Germinal center (tissue), 1 donor: ENCODE measurements at places on chromosomes 4 and X.

DNA sequence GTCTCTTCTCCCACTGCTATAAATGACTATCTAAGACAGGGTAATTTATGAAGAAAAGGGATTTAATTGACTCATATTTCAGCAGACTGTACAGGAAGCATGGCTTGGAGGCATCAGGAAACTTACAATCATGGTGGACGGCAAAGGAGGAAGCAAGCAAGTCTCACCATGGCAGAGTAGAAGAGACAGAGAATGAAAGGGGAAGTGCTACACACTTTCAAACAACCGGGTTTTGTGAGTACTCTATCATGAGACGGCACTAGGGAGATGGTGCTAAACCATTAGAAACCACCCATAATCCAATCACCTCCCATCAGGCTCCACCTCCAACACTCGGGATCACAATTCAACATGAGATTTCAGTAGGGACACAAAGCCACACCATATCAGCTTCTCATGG lies 11.1 kb downstream of the UBE2NL start:
- no peak for DNase-seq

DNA sequence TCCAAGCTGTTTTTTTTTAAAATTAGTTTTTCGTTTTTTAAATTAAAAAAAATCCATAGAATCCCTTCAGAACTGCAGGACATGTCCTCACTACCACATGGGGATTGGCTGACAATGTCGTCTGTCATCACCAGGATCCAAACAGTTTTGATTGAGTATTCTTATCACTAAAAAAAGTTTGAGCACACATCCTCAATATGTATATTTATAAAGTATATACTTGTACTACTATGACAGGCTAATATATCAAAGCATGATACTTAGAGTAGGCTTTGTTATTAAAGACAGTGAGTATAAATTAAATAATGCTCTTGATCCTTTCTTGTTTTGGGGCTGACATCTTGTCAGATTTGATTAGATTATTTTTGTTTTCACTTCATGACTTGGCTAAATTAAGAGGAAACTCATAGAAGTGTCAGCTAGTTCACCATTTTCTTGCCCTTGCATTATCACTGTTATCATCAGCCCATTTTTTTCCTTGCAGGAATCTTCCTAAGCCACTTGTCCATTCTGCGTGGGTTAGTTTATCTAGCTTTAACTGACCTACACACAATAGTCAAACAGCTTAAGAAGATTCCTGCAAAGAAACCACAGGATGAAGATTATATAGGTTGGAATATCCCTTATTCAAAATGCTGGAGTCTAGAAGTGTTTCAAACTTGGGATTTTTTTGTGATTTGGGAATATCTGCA lies 92.8 kb downstream of the AMMECR1 start:
- DNase-seq, result no peak

DNA sequence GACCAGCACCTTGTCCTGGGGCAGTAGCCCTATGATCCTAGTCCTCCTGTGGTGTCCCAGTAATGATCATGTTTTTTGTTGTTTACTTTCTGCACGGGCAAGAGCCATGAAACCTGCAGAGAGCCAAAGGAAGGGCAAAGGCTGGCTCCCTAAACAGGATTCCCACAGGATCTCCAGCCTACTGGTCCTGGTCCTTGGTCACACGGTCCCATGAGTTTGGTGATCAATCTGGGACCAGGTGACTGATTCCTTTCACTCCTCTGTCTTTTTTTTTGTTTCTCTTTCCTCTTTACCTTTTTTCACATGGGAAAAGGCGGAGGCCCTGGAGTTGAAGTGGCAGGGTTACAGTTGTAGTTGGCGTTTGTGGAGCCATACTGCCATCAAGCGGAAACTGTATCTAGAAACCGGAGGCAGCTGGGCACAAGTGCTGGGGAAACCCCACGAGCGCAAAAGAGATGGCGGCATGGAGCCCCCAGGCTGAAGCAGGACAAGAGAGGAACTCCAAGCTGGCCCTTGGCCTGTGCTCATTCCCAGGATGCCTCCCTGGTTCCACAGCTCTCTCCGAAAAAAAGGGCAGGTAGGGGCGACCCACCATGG lies 34.6 kb downstream of the NBDY start:
- no peak for DNase-seq

- DNase-seq, result no peak
Measured at GRCh38 chrX:27599928-27600327, 9.8 kb downstream of the DCAF8L2 start.

DNA sequence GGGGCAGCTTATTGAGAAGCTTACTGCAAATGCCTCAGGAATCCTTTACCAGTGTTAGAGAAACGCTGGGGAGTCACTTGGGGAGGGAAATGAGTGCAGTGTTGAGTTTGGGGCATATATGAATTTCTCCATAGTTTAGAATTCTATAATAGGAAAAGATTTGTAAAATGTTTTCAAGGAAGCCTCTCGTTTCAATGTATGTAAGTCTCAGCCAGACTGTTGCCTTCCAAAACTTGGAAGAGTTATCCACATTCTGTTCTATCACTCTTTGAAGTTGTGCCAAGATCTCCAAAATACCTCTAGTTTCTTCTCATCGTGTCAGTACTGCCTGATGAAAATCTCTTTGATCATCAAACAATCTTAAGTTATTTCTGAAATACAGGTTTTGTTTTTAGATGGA lies 565 bp upstream of the LRCH2 start:
- DNase-seq, result no peak

DNA sequence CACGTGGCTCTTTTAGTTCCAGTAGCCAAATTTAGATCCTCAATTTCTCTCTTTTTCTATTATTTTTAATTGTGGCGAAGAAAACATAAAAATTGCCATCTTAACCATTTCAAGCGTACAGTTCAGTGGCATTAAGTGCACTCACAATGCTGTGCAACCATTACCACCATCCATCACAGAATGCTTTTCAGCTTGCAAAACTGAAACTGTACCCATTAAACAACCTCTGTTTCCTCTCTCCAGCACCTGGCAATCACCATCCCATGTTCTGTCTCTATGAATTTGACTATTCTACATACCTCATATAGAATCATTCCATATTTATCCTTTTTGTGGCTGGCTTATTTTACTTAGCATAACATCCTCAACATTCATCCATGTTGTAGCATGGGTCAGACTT lies 74.9 kb downstream of the METTL14 start:
- peak; percentile 16 for DNase-seq

DNA sequence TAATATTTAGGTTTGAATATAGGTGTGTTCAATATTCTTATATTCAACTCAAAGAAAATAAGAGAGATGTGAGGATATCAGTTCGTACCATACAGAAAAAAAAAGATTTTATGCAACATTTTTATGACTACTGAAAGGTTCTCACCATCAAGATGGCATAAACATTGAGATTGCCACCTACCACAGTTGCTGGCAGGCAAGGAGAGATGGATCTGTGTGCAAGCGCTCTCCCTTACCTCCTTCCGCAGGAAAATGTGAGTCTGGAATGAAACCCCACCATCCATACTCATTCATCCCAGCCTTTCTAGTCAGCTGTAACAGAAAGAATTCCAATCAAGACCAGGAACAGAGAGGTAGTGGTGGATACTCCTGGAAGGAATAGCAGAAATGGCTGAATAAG lies 376.9 kb downstream of the PPP3CA start:
- no peak for DNase-seq

GRCh38 chr4:140018931-140019618 lies 134.9 kb downstream of the MAML3 start:
- no peak for DNase-seq

GRCh38 chr4:143083756-143084472 lies 100.8 kb upstream of the USP38 start:
- no peak for DNase-seq

- no peak for DNase-seq
Measured at GRCh38 chr4:6548201-6548881, 26.6 kb upstream of the MAN2B2 start.

- no peak for DNase-seq
Measured at GRCh38 chrX:32408389-32408788, 803.0 kb downstream of the DMD start.

DNA sequence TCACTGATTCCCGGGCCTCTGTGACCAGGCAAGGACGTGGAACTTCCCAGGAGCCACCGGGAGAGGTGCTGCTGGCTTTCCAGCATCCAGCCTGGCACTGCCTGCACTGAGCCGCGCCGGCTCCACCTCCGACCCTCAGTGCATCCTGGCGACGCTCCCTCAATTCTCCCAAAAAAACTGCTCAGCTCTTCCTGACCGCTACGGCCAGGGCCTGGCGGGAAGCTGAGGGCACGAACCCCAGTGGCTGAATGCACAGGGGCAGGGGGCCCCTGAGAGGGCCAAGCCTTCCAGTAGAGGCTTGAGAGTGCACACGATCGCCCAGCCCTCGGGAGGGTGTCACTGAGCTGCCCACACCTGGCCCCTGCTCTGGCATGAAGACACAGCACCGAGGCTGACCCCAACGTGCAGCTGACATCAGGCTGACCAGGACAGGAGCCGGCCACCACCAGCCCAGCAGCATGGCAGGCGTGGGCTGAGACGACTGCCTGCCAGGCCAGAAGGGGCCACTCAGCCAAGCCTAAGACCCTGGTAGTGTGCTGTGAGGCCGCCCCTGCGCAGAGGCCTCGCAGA lies 6.9 kb downstream of the CTBP1 start:
- DNase-seq, result no peak
